ENCODE measurements at places on chromosomes 1 and 21. TPM values are rescaled to one million over a fixed set of nuclear protein-coding genes. Genes with fewer than 3 reads are reported as not detected.

Gene SLC9A1
- total RNA-seq, result 8.4 TPM

DNA sequence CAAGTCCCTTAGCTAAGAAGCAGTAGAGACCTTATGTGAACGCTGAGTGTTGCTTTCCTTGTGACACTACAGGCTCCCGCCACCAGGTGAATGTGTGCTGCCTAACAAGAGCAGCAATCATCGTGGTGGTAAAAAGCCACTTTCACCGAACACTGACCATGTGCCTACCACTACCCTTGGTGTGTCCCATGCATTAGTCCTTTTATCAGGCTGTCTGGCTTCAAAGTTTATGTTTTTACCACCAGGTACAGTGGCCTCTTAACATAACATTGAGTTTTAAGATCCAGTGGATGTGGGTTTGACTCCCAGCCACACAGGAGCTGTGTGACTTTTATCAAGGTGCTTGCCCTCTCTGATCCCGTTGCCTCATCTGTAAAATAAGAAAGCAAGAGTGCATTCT lies 1.7 kb downstream of the C1QB start:
- peaks cover 29% of the 10 kb centered on the region for H3K27me3 ChIP-seq
- DNase-seq, result no peak
- H3K36me3 ChIP-seq, result no peaks in the 10 kb centered on the region
- no peak overlapping the region for H3K4me3 ChIP-seq
- H3K27ac ChIP-seq, result no peak overlapping the region

Gene PCP4
- total RNA-seq, result 15.8 TPM

GRCh38 chr21:37505963-37506362 lies 139.4 kb downstream of the DYRK1A start:
- H3K36me3 ChIP-seq, result peaks cover 85% of the 10 kb centered on the region
- no peaks in the 10 kb centered on the region for H3K4me1 ChIP-seq
- no peaks in the 10 kb centered on the region for H3K27me3 ChIP-seq
- no peak for DNase-seq
- H3K4me3 ChIP-seq, result no peak overlapping the region
- no peak overlapping the region for H3K27ac ChIP-seq

DNA sequence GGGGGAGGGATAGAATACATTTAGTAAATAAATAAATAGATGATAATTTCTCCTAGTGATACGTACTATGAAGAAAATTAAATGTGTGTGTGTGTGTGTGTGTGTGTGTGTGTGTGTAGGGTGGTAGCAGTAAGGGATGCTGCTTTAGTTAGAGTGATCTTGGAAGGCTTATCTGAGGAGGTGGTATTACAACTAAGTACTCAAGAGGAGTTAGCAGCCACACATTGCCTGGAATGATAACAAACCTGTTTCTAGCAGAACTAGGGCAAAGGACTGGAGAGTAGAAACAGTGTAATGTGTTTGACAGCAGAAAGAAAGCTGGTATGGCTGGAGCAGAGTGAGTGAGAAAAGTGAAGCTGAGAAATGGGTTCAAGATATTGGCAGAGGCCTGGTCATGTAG lies 58.3 kb upstream of the FASLG start:
- no peaks in the 10 kb centered on the region for H3K4me1 ChIP-seq
- peaks cover 51% of the 10 kb centered on the region for H3K36me3 ChIP-seq
- no peak overlapping the region for H3K4me3 ChIP-seq
- H3K27me3 ChIP-seq, result no peaks in the 10 kb centered on the region
- H3K27ac ChIP-seq, result no peak overlapping the region

- no peaks in the 10 kb centered on the region for H3K36me3 ChIP-seq
- no peaks in the 10 kb centered on the region for H3K27me3 ChIP-seq
- H3K27ac ChIP-seq, result no peak overlapping the region
- no peaks in the 10 kb centered on the region for H3K4me1 ChIP-seq
Measured at GRCh38 chr21:23725576-23725975, 1881.7 kb downstream of the MRPL39 start.

- peak overlapping the region; percentile 84 for H3K4me3 ChIP-seq
- peaks cover 10% of the 10 kb centered on the region for H3K4me1 ChIP-seq
- H3K27ac ChIP-seq, result peak overlapping the region; percentile 95
- no peaks in the 10 kb centered on the region for H3K27me3 ChIP-seq
Measured at GRCh38 chr1:185316163-185317033, 645 bp downstream of the IVNS1ABP start.

Gene RGS18
- total RNA-seq, result not detected

- DNase-seq, result peak; percentile 32
- H3K36me3 ChIP-seq, result no peaks in the 10 kb centered on the region
- no peak overlapping the region for H3K27ac ChIP-seq
- no peak overlapping the region for H3K4me3 ChIP-seq
- peaks cover 10% of the 10 kb centered on the region for H3K4me1 ChIP-seq
Measured at GRCh38 chr1:88609051-88609450, 75.0 kb upstream of the PKN2 start.

Gene MIXL1
- not detected for total RNA-seq

Gene PEX19
- 35.2 TPM for total RNA-seq

- H3K4me1 ChIP-seq, result no peaks in the 10 kb centered on the region
- no peak overlapping the region for H3K27ac ChIP-seq
- H3K27me3 ChIP-seq, result no peaks in the 10 kb centered on the region
- peak; percentile 20 for DNase-seq
- H3K4me3 ChIP-seq, result no peak overlapping the region
- H3K36me3 ChIP-seq, result peaks cover 93% of the 10 kb centered on the region
Measured at GRCh38 chr1:52416811-52417210, 12.4 kb downstream of the PRPF38A start.

Gene KRTAP26-1
- not detected for total RNA-seq

All from SJCRH30 (cell line).